Hematopoietic multipotent progenitor cell treated with erythropoietin and hydrocortisone succinate and interleukin-3 and kit ligand, for 4 days (in vitro differentiated cells): ENCODE measurements at places on chromosomes 16 and 17.

DNA sequence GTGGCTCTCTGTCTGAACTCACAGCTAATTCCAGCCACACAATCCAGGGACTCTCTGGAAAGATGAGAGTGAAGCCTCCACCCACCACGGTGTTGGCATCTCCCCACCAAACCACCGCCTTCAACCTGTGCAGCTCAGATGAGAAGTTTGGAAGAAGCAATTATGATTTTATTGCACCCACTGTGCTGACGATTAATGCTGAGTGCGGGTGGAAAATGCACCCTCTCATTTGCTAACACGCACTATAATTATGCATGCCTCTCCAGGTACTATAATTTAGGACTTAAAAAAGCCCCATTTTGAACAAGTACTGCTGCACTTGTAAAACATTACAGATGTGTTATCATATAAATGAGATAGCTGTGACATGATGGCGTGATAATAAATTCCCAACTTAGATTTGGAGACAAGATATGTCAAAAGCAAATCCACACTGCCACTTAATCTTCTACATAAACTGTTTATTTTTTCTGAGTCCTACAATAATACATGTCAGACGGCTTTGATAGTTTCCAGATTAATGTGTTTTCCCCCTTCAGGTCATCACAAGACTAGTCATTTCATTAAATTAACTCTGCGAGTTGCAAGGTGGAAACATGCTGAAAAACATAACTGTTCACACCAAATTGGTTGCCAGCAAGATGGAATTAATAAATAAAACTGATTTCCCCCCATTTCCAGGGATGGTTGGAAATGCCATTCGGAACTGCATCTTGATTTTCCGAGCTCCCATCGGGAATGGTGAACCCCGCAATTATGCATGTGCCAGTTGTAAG lies 466.5 kb upstream of the MAF start:
- no peak for DNase-seq

- DNase-seq = no peak
Observed at GRCh38 chr16:53291757-53292392, 142.4 kb upstream of the RBL2 start.

DNA sequence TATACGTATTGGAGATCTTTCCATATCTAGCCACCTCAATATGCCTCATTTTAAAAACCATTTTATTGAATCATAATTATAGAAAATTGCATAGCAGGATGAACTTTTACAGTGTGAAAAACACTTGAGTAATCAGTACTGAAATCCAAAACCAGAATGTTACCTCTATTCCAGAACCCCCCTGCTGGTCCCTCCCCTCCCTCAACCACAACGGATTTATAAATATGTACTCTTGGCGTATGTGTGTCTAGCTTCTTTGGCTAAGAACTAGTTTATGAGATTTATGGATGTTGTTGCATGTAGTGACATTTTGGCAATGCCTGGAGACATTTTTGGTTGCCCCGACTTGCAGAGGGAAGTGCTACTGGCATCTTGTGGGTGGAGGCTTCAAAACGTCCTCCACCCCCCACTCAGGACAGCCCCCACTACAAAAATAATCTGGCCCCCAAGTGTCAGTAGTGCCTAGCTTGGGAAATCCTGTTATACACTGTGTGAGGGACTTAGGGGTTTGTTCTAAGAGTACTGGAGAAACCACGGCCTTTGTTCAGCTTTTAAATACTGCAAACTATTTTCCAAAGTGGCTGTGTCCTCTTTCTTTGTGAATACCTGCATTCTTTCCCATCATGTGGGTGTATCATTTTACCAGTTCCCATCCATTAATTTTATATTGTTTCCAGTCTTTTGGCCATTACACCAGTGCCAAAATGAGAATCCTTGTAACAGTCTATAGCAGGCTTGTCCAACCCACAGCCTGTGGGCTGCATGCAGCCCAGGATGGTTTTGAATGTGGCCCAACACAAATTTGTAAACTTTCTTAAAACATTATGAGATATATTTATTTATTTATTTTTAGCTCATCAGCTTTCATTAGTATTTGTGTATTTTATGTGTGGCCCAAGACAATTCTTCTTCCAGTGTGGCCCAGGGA lies 23.7 kb downstream of the ITPRIPL2 start:
- no peak for DNase-seq

- DNase-seq = peak; percentile 80
Observed at GRCh38 chr17:67157732-67158639, 87.0 kb downstream of the HELZ start.

GRCh38 chr16:15521390-15521757 lies 87.0 kb downstream of the BMERB1 start:
- DNase-seq = no peak

- peak; percentile 89 for DNase-seq
Observed at GRCh38 chr17:28925912-28926365, 23.1 kb upstream of the DHRS13 start.

- DNase-seq = no peak
Observed at GRCh38 chr17:63356337-63356757, 89.8 kb downstream of the CYB561 start.

GRCh38 chr16:66578651-66579531 lies at the start of gene CMTM2:
Gene CMTM2 (plus strand): TSS chr16:66579463. CDS start chr16:66579608, 145 bp downstream.
- peak; percentile 72 for DNase-seq

GRCh38 chr17:69447726-69448125 lies 33.2 kb downstream of the MAP2K6 start:
- no peak for DNase-seq

DNA sequence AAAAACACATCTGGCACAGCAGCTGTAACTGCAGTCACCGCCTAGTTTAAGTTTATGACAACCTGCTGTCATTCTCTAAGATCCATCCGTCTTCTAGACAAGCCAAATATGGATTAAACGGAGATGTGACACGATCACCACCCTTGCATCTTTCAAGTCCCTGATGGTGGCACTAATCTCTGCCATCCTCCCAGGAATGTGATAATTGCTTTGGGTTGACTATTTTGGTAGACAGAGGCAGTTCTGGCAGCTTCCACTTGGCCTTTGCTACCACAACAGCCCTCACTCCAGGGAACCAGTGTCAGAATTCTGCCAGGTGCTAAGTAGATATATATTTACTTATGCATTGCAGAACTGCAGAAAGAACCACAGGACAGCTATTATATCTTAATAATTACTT lies 81.3 kb downstream of the ADCY9 start:
- DNase-seq = no peak

- peak; percentile 55 for DNase-seq
Observed at GRCh38 chr17:47797797-47798196, 23.8 kb downstream of the OSBPL7 start.

DNA sequence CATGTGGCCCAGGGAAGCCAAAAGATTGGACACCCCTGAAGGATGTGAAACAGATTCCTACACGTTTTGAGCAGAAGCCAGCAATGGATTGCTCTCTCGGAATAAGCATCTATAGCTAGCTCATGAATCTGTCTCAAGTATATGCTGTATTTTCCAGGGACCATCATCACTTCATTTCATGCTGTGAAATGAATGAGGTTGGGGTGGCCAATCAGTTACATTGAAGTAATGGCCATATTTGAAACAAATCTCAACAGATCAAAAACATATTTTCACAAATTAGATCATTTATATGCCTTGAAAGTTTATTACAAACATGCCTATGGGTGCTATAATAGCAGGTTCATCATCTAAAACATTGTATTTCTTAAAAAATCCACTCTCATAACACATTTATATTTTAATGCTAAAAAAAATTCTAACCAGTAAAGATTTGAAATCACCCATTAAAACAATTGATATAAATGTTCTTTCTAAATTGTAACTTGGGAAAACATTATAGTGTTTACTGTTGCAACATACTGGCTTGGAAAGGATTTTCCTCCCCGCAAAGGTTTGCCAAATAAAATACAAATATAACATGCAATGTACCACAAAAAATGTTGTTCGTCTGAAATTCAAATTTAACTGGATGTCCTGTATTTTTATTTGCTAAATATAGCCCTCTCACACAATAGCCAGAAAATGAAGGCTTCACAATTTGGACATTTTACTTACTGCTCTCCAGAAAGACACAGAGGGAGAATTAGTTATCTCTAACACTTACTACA lies 743.6 kb downstream of the KCNJ2 start:
- no peak for DNase-seq

- peak; percentile 44 for DNase-seq
Observed at GRCh38 chr17:38341035-38341721, 2.6 kb downstream of the GPR179 start.

DNA sequence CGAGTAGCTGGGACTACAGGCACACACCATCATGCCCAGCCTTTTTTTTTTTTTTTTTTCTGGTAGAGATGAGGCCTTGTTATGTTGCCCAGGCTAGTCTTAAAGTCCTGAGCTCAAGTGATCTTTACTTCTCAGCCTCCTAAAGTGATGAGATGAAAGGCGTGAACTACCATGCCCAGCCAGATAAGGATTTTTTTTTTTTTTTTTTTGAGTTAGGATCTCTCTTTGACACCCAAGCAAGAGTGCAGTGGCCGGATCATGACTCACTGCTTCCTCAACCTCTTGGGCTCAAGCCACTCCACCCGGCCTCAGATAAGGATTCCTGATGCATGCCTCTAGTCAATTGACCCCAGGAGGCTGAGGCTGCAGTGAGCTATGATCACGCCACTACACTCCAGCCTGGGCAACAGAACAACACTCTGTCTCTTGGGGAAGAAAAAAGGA lies 11.2 kb upstream of the PLEKHG4 start:
- peak; percentile 98 for DNase-seq
